ENCODE measurements at places on chromosomes 11 and 22.

GRCh38 chr11:36270701-36271100 is 18.5 kb downstream of the COMMD9 start:
- no peak for DNase-seq

DNA sequence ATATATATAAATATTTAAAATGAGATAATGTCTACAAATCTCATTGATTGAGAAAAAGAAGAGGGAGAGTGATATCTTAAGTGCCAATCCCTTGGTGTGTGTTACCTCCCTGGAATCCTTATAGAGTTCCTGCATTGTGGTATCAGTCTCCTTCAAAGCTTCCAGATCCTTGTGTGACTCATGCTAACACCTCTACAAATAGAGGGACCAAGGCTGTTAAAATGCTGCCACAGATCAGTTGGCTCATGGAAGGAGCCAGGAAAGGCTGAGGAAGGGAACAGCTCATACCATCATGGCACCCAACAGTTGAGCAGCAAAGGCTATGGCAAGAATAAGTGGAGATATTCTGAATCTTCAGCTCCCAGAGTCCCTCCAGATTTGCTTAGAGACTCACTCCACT is 163.6 kb upstream of the ISX start:
- no peak for DNase-seq

- DNase-seq: peak; percentile 24
Observed at GRCh38 chr11:75476739-75477613, 44.0 kb upstream of the KLHL35 start.

DNA sequence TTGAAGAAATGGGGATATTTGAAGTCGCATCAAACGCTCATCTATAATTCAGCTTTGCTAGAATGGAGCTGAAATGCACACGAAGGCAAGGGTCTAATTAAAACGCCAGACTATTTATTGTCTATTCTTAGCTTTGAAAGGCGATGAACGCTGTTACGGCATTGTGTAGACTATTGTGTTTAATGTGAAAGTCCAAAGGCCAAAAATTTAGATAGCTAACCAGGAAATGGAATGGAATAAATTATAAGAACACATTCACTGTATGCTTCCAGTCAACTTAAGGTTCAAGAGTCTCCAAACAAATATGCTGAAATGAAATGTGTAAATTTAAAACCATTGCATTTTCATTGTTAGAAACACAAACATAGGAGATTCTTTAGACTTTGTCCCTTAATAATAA is 186.2 kb downstream of the CWF19L2 start:
- DNase-seq: no peak

DNA sequence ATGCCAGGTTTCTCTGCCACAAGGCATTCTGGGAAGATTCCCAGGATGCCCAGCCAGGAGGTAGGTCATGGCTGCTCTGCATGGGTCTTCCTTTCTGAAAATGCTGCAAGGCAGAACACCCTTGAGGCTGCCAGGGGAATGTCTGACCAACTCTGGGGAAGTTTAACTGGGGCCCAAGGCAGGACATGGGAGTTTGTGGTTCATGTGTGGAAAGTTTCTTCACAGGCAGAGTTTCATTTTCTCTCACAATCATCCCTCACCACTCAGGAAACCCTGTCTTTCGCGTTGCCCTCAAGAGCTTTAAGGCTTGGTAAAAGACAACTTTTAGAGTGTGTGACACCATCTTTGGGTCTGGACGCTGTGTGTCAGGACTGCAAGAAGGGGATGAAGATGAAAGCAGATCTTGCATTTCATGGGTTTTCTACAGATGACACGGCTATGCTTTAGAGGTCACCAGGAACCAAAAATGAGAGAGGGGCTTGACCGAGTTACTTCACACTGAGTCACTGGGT is 133.5 kb downstream of the CD44 start:
- no peak for DNase-seq

DNA sequence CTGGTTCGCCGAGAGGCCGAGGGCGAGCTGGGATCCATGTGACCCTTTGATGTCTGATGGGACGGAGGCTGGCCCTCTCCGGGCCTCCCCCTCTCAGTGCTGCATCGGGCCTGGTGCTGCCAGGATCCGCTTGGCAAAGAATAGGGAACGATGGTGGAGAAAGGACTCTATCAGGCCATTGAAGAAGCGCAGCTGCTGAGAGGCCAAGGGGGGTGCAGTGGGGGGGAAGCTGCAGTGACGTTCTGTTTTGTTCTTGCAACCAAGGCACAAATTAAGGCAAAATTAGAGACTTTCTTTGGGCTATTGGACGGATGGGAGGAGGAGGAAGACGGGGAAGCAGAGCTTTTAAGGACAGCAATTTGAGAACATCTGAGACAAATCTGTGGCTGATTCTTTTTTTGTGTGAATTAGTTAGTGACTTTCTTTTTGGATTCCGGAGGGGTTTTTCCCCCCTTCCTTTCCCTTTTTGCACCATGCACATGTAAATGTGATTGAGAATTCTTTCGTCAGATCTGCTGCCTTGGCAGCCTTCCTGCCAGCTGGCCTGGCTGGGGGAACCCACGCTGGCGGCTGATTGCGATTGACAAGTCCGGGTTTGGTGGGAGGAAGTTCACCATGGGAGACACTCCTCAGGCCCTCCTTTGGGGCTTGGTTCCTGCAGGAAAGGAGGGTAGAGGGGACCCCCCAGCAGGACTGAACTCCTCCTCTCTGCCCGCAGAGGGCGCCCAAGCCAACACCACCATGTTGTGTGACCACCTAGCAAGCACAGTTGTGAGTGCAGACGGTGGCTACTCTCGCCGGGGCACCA is 214.6 kb downstream of the NTM start:
- no peak for DNase-seq

DNA sequence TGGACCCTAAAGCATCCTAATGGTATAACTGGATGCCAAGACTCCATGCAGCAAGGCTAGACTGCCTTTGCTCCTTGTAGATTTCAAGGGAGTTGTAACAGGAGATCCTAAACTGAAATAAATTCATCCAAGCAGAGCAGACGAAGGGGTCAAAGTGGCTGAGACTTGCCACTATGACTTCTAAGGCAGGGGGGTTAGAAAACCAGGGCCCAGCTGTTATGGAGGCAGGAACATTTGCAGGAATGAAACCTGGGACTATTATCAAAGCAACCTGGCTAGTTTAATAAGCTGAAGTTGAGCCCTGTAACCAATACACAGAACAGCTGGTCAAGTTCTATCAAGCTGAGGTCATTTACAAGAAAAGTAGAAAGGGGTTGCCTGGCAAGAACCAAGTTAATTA is 122.2 kb upstream of the TRPC6 start:
- DNase-seq: no peak

- DNase-seq: no peak
Observed at GRCh38 chr11:1128311-1129142, 29.2 kb upstream of the MUC5AC start.

GRCh38 chr11:134675983-134676382 is 263.9 kb upstream of the B3GAT1 start:
- no peak for DNase-seq

GRCh38 chr11:3186166-3186953 is 21.2 kb upstream of the OSBPL5 start:
- DNase-seq: no peak

GRCh38 chr11:13114566-13115379 is 105.7 kb downstream of the RASSF10 start:
- DNase-seq: peak; percentile 95

- DNase-seq: peak; percentile 66
Observed at GRCh38 chr22:31561238-31561887, 65.0 kb downstream of the SFI1 start.

DNA sequence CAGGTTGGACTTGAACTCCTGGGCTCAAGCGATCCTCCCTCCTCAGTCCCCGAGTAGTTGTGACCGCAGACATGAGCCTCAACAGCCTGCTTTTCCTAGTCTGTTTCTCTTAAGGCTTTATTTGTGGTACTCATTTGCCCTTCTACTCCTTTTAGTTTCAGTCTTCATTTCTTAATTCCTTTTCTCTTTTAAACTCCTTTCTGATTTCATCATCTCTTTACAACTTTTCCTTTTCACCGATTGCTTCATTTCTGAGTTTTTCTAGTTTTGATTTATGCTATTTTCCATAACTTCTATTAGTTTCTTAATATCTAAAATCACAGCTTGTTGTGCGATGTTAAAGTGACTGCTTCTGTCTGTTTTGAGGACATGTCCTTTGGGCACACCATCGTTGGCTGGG is 17.3 kb upstream of the MRGPRF start:
- no peak for DNase-seq

Measured in NCI-H774 (cell line).